Mucosa of gallbladder (tissue), 1 donor: ENCODE measurements at places on chromosomes 3 and 15.

DNA sequence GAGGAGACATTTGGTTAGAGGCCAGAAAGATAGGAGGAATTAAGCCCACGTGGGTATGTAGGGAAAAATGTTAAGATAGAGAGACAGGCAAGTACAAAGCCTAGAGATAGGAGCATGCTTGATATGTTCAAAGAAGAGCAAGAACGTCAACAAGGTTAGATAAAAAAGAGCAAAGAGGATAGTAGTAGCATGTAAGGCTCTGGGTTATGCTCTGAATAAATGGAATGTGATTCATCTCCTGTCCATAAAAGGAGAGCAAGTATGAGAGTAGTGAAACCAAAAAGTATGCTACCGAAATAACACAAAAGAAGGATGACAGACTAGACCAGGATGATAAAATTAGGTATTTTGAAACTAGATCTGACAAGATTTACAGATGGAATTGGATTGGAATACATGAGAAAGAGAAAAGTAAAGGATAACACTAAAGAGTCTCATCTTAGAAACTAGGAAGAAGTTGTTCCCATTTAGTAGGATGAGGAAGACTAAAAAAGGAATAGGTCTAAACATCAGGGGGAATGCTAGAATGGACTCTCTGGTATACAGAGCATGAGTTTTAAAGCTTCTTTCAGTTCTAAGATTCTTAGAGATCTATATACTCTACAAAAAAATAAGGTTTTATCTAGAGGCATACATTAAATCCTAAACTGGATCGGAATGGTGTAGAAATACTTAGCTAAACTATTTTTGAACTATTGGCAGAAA is 59.1 kb downstream of the TRPM7 start:
- no peak for DNase-seq

- no peak for DNase-seq
These were observed 22.9 kb downstream of the BTBD1 start for GRCh38 chr15:83044156-83044555.

DNA sequence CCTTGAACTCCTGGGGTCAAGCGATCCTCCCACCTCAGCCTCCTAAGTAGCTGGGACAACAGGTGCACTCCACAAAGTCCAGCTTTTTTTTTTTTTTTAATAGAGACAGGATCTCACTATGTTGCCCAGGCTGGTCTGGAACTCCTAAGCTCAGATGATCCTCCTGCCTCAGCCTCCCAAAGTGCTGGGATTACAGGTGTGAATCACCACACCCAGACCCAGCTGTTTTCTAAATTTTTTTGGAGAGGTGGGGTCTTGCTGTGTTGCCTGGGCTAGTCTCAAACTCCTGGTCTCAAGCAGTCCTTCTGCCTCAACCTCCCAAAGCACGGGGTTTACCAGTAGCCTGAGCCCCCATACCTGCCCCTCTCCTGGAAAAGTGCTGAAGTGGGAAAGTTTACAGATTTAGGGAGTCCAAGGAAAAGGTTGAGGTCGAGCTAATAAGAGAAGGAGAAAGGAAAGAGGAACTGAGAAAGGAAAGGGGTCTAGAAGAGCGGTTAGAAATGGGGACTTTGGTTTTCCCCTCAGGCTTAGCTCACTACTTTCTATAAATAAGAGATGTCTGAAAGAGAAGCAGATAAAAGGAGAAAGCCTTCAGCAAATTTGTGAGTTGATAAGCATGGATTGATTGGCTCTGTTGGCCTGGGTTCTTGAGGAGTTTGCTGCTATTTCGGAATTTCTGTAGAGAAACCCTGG is 23.6 kb downstream of the UBE2E1 start:
- DNase-seq, result no peak

- no peak for DNase-seq
These were observed 29.0 kb upstream of the TBC1D5 start for GRCh38 chr3:17771177-17772017.

GRCh38 chr3:168212664-168213285 is 117.1 kb upstream of the GOLIM4 start:
- DNase-seq, result no peak

DNA sequence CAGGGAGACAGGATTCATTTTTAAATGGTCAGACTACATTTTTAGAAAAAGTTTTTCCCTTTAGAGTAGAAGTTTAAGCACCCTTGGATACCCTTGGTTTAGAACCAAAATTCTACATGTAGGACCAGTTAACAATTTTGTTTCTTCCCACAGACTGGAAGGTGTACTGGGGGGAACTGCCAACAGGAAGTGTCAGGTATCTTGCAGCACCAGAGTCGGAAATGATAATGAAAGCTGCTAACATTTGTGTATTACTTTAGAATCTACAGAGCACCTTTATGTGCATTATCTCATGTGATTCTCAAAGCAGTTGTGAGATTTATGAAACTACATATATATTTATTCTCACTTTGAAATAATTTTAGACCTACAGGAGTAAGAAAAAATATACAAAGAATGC is 21.5 kb downstream of the SPRED1 start:
- DNase-seq, result no peak

DNA sequence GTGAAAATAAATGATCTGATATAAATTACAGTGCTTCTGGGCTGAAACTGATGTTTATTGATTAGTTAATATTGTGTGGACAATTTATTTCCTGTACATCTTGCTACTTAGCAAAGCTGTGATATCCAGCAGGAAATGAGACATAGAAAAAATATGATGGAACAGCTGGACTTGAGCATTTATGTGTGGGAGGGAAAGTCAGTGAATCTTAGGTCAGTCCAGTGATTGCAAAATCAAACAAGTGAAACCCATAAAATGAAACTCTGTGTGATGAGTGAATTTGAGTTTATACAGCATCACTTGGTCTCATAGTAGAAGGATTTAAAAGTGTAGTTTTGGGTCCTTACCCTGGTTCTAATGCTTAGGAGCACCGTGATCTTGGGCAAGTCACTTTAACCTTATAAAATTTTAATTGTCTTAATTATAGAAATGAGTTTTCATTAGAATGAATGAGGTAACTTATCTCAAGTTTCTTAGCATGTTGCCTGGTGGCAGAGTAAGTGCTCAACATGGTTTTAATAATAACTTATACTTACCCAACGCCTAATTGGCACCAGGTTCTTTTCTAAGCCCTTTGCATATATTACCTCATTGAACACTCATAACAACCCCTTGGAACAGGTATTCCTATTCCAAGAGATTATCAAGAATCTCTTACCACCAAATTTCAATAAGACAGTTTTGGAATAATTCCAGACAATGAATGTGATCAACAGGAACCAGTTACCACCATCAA is 194.6 kb downstream of the ADAMTSL3 start:
- DNase-seq, result no peak
